HT-29 (cell line): ENCODE measurements at places on chromosomes 5 and 9. TPM values are rescaled to one million over a fixed set of nuclear protein-coding genes. Genes with fewer than 3 reads are reported as not detected.
A peak's percentile ranks its signal among the peaks of the same experiment; 100 is the strongest.

Gene LCN9
- total RNA-seq: not detected in 2 replicates

DNA sequence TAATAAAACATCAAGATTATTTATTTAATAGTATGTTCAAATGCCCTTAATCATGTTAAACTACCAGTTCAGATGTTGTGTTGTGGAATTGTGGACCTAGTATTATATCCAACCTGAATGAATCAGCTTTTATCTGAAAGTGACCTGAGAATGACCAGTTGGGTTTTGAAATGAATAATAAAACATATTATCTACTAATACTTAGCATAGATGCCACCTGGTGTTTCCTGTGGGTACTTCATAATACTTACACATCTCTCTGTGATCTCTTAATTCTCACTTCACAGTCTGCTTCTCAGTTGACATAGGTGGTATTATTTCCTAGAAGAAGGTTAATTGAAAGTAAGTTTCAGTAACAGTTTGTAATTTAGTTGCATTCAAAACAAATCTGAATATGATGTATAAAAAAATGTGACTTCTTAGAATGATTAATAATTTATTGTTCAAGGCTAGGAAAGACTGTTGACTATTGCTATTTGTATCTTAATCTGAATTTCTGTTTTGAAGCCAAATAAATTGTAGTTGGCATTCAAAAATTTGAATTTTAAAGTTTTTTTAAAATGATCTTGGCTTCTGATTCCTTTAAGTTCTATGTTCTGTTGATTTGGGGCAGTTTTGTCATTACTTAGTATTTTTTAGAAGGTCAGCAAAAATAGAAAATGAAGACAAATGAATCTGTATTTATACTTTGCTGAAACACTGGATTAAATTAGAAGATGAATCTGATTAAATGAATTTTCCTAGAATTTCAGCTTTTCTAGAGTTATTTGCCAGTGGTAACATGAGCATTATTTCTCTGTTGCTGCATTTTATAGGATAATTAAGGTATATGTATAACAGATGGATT is 48.2 kb downstream of the KIF2A start:
- peak; percentile 78 for DNase-seq

DNA sequence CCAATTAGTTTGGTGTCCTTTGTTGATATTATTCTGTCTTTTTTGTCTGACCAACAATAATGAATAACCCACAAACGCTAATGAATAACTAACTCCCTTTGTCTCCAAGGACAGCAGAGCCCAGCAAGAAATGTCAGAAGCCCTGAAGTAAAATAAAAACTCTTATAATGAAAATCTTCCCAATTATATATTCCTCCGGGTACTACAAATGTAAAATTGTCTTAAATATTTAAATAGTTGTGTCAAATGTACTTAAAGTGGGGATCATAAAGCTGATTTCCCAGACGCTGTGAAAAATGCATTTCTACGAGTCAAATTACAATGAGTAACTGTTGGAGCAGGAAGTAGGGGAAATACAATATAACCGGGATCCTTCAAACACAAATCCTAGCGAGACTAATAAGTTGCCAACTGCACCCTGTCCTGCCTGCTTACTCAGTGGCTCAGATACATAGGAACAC is 22.3 kb downstream of the GLIS3 start:
- peak; percentile 84 for DNase-seq

GRCh38 chr5:158785397-158785796 is 314.3 kb downstream of the EBF1 start:
- no peak for DNase-seq

- peak; percentile 68 for DNase-seq
These were observed at the start of gene HMMR for GRCh38 chr5:163460562-163461171. Gene HMMR (plus strand): TSS chr5:163460632. CDS start chr5:163460693, 61 bp downstream.

Gene STXBP1
- 6.3 and 8.0 TPM in 2 replicates for total RNA-seq

GRCh38 chr5:113170707-113171106 is 194.1 kb downstream of the DCP2 start:
- no peak for DNase-seq

Gene SLC45A2
- total RNA-seq: not detected in 2 replicates
